ENCODE measurements at places on chromosomes 5 and 9. TPM values are rescaled to one million over a fixed set of nuclear protein-coding genes. Genes with fewer than 3 reads are reported as not detected.

HRH2 gene
- 7.3 TPM for polyA plus RNA-seq

MCIDAS gene
- 1.3 TPM for polyA plus RNA-seq

IPO11 gene
- 44.7 TPM for polyA plus RNA-seq

GRIN3A gene
- polyA plus RNA-seq: 0.26 TPM

- no peak for DNase-seq
These were observed 180.5 kb downstream of the NFIB start for GRCh38 chr9:14133394-14133793.

DNA sequence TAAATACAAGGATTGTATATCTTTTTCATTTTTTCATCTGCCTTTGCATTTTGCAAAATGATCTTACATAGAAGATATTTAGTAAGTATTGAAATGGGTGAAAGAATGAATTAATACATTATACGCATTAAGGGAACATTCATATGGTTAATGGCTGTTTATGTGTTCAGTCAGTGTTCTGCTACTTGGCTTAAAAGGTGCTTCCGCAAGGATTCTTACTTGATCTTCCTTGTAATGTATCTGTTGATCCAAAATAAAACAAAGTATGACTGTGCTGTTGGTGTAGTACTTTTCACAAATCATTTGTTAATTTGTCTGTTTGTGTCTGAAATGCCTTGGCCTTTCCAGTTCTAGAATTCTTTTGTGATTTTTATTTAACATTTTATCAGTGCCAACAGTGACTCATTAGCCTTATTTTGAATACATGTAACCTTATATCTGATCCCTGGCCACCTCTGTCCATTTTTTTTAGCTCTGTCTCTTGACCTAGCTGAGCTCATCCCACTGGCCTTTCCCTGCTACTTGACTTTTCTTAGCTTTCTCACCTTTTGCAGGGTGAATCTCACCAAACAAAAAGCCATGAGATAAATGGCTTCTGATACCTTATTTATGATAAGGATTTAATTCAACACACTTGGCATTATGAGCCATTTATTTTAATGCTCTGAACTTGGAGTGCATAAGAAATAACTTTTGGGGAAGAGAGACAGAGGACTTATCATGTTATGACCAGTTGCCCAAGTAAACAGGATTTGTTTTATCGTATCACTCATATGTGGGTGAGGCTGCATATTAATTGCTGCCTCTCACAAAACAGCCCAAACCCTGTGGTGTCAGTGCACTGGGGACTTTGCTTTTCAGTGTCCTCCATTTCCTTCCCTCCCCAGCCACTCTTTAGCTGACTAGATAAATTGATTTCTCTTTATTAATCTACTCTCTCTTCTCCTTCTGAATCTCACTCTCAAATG, 340.3 kb downstream of the KDM4C start:
- DNase-seq: no peak

- no peak for DNase-seq
These were observed 189.6 kb downstream of the PIK3R1 start for GRCh38 chr5:68405026-68405684.

DNA sequence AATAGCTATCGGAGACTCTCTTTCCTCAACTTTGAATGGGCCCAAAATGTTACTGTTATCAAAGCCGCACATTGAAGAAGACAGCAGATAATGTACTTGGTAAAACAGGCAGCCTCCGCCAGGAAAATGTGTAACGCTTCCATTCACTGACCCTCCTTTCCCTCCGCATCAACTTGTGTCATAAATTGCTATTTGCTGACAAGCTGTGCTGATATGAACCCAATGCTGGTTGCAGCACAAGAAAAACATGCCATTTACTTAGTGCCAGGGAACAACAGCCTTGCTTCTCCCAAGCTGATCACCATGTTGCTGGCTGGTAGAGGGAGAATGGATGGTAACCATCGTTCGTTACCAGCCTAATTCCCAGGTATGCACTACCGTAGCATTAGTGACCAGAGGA, 162.6 kb upstream of the PPP1R2B start:
- no peak for DNase-seq

- DNase-seq: no peak
These were observed 23.2 kb downstream of the SLC46A2 start for GRCh38 chr9:112867275-112867991.

GRCh38 chr5:155948576-155948975, 378.4 kb upstream of the SGCD start:
- DNase-seq: no peak

DNA sequence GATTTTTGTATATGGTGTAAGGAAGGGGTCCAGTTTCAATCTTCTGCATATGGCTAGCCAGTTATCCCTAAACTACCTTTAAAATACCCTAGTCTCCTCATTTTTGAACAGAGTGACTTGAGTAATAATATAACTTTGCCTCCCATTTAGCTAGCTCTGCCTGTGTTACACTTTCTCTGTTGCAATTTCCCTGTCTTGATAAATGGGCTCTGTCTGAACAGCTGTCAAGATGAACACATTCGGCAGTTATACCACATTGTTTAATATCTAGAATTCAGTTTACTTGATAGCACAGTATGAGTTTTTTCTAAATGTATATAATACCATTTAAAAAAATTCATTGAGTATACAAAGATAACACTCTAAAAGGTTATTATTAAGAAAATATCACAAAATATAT, 562.9 kb upstream of the FTMT start:
- DNase-seq: no peak

All from right lung (tissue), 10 donors.